Erythroblast (primary cell): ENCODE measurements at places on chromosomes 6 and 20.

GRCh38 chr20:37384683-37385174 lies 38.8 kb downstream of the SRC start:
- DNase-seq: peak; percentile 76

- no peak for DNase-seq
Observed at GRCh38 chr6:162416831-162417537, 310.6 kb downstream of the PRKN start.

GRCh38 chr6:29955783-29956182 lies 13.5 kb downstream of the HLA-A start:
- DNase-seq: no peak

- no peak for DNase-seq
Observed at GRCh38 chr6:168208854-168209253, 110.7 kb downstream of the DACT2 start.

- DNase-seq: no peak
Observed at GRCh38 chr20:7195704-7196103, 428.2 kb downstream of the BMP2 start.

GRCh38 chr6:12296255-12296573 lies 6.1 kb downstream of the EDN1 start:
- no peak for DNase-seq
